ENCODE measurements at places on chromosomes 6 and 20.

- no peak for DNase-seq
These were observed 31.5 kb downstream of the NEDD9 start for GRCh38 chr6:11201015-11201414.

DNA sequence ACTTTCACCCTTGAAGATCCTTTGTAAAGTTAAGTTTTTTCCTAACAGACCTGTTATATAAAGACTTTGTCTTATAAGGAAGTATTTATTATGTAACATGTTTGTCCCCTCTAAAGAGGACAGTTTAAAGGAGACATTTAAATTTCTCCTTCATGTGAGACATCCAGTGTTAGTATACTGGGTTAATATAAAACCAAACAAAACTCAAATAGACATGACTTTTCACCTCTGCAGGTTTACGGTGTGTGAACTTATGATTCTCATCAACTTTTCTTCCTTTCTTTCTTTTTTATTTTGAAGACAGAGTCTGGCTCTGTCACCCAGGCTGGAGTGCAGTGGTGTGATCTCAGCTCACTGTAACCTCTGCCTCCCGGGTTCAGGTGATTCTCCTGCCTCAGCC lies 17.4 kb upstream of the MPC1 start:
- DNase-seq, result no peak

- no peak for DNase-seq
These were observed 15.0 kb downstream of the CCN2 start for GRCh38 chr6:131936156-131936555.

GRCh38 chr20:59748619-59749191 lies 144.4 kb downstream of the PHACTR3 start:
- no peak for DNase-seq

- DNase-seq, result no peak
These were observed 18.3 kb downstream of the SIM1 start for GRCh38 chr6:100446115-100447080.

- no peak for DNase-seq
These were observed 3.2 kb upstream of the HLA-DMB start for GRCh38 chr6:32943864-32944649.

DNA sequence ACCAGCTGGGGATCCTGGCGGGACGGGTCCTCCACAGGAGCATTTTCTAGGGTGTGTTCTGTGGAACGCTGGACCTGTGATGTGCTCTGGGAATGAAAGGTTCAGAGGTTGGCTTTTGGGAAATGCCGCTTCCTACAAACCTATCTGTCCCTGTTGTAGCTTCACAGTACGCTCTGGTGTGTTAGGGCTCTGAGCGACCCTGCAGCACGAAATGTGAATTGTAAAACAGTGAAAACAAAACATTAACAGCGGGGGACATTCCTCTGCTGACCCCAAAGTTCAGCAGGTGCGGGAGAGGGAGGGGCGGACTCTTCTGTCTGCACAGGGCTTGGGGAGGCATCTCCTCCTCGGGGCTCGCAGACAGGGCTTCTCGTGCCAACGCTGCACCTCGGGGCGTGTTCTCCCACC lies 155.9 kb downstream of the NRN1 start:
- no peak for DNase-seq

DNA sequence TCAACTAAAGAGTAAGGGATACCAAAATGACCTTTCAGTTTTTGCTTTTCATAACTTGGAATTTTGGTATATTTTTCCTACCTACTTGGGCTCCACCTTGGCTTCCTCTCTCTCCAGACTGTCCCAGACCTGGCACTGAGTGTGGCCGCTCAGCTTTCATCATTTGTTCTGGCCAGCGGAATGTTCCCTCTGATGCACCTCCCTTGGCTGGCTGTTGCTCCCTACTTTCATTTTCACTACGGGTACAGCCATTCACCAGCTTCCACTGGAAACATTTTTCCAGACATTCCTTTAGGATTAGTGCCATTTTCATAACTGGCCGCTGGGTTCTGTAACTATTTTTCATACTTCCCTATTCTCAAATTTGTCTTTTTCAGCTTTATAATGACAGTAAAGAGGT lies 487.4 kb downstream of the TENT5A start:
- no peak for DNase-seq

DNA sequence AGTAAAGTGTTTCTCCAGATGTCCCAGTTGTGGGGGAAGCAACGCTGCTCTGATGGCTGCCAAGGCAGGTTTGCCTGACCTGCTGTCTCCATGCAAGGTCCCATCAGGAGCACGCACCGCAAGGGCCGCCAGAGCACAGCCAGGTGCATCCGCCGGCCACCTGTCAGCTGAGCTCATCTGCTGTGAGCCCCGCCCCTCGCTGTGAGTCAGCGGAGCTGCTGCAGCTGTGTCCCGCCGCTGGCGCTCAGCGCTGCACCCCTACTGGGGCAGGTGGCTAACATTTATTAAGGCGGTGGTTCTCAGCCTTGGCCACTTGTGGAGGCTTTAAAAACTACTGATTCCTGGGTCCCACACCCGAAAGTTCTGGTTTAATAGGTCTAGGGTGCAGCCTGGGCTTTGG lies 225.7 kb downstream of the UST start:
- DNase-seq, result no peak

GRCh38 chr20:32391003-32391402 lies 32.9 kb downstream of the ASXL1 start:
- DNase-seq, result no peak

DNA sequence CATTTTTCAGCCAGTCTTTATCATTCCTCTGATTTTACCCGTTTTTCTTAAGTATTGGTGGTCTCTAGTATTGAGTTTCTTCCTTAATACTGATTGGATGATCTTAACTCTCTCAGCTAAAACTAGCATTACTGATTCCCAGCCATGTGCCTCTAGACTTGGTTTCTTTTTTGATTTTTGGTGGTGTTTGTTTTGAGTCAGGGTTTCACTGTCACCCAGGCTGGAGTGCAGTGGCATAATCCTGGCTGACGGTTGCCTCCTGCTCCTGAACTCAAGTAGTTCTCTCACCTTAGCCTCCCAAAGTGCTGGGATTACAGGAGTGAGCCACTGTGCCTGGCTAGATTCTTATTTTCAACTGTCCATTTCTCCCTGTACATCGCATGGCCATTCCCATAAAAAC lies 24.9 kb downstream of the DPPA5 start:
- DNase-seq, result no peak

- no peak for DNase-seq
These were observed 259.5 kb upstream of the JARID2 start for GRCh38 chr6:14986370-14986769.

- no peak for DNase-seq
These were observed 5.6 kb downstream of the BRD2 start for GRCh38 chr6:32974016-32974333.

- no peak for DNase-seq
These were observed 99.4 kb downstream of the SLC35B3 start for GRCh38 chr6:8335896-8336295.

DNA sequence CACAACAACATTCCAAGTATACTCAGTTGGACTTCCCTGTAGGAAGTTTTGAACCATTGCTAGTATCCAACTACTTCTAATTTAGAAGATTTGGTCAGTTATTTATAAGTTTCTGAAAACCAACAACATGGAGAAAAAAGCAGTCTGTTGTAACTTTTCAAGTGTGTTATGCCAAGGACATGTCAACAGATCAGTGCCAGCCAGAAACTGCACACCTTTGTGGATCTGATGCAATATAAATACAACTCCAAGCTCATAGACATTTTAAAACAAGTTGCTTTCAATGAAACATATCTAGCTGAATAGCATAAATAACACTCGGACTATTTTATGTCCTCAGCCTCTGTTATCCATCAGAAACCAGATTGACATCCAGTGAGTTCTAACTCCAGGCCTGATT lies 58.3 kb upstream of the CARMIL1 start:
- DNase-seq, result no peak
